Fibroblast of gingiva (primary cell): ENCODE measurements at places on chromosomes 5 and 9.

DNA sequence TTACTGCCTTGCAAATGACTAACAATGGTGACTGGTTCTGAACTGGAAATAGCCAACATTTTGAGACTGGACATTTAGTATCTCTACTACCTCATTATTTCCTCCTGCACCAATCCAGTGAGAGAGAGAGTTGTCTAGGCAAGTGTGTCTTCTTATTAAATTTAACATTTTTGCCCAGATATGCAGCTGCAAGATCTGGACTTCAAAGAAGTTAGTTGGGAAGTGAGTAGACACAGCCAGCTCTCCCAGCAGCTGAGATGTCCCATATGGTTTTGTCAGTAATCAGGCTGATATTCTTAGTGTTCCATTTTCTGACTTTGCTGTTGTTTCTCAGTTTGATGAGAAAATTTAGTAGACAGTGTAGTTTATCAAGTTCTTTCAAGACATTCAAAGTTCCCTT lies 1778.8 kb upstream of the CDH6 start:
- no peak for DNase-seq

DNA sequence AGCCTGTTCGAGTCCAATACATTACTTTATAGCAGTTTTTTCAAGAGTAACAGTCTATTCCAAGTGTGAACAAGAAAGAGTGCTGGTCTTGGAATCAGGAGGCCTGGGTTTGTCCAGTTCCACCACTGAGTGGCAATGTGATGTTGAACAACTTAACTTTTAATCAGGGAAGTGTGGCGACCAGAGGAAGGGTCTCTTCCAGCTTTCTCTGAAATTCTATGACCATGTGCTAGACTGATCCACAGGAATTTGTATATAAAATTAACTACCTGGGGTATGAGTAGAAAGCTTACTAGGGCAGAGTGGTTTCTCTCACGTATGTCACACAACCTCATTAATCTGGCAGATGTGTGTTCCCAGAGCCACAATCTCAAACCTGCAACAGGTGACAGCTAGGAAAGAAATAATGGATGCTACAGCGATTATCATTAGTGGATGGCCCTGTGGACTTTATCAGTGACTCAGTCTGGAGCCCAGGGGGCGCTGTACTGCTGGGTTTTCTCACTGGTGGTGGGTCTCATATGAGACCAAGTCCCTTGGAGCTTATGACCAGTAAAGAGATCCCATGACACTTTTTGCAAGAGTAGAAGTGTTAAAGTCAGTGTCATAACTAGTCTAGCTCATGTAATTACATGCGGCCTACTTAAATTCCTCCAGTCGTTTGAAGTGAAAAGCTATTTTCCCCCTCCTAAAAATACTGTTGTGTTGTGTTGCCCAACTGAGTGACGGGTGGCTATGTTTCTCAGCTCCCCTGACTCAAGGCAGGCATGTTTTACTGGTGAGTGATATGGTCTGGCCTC lies 116.5 kb downstream of the GDNF start:
- DNase-seq = no peak

GRCh38 chr5:87877023-87877422 lies 391.6 kb downstream of the TMEM161B start:
- DNase-seq = no peak

- no peak for DNase-seq
Measured at GRCh38 chr5:131279204-131279603, 15.4 kb downstream of the CDC42SE2 start.
